Activated CD4-positive, alpha-beta T cell treated with anti-CD3 and anti-CD28 coated beads, Interleukin-2, amount 10 ng/mL, durations not matched to agents 24 days and 14 days (primary cell): ENCODE measurements at places on chromosomes 5 and 9. TPM values are rescaled to one million over a fixed set of nuclear protein-coding genes. Genes with fewer than 3 reads are reported as not detected.

The TMEM252 gene
- total RNA-seq, result not detected in 2 replicates

The KCNT1 gene
- total RNA-seq, result not detected in 2 replicates

The FCN2 gene
- total RNA-seq, result not detected in 2 replicates

The HSD17B3 gene
- total RNA-seq, result not detected in 2 replicates

The CENPH gene
- 40.7 and 42.4 TPM in 2 replicates for total RNA-seq

The PCDHGA8 gene
- 0.02 and 0.09 TPM in 2 replicates for total RNA-seq

The BHMT2 gene
- not detected in 2 replicates for total RNA-seq

The PCDHA7 gene
- total RNA-seq, result not detected in 2 replicates

The NELFB gene
- 72.4 and 75.3 TPM in 2 replicates for total RNA-seq

The EIF4E1B gene
- total RNA-seq, result not detected in 2 replicates

The CDO1 gene
- 0.45 and 0.82 TPM in 2 replicates for total RNA-seq

The SMIM23 gene
- total RNA-seq, result not detected in 2 replicates

The PLEKHG4B gene
- not detected in 2 replicates for total RNA-seq

The GHR gene
- not detected in 2 replicates for total RNA-seq

The MACIR gene
- total RNA-seq, result 12.1 and 13.3 TPM in 2 replicates

The HRCT1 gene
- total RNA-seq, result not detected in 2 replicates
